Progenitor cell of endocrine pancreas (in vitro differentiated cells): ENCODE measurements at places on chromosomes 1 and 21.

- no peak for DNase-seq
These were observed 2.2 kb downstream of the PPP1R8 start for GRCh38 chr1:27832762-27833161.

- no peak for DNase-seq
These were observed 357.1 kb downstream of the BARHL2 start for GRCh38 chr1:90359994-90360393.

DNA sequence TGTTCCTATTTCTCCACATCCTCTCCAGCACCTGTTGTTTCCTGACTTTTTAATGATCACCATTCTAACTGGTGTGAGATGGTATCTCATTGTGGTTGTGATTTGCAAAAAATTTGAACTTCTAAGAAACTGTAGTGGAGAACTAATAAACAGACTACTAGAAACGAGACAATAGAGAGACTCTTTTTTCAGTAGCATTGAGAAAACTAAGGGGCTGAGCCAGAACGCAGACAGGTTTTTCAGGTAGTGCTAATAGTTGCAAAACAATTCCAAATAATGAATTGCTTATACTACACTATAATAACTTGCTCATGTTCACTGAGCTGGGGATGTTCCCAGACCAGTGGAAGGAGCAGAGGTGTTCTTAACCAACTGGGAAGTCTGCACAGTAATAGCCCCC is 98.8 kb upstream of the DPH5 start:
- no peak for DNase-seq

- DNase-seq = no peak
These were observed 81.5 kb downstream of the NDUFS5 start for GRCh38 chr1:39107341-39108290.

GRCh38 chr1:40709100-40709801 is 17.7 kb downstream of the NFYC start:
- DNase-seq = peak; percentile 54

GRCh38 chr1:55071477-55071876 is 32.1 kb downstream of the PCSK9 start:
- DNase-seq = no peak
